ENCODE measurements at places on chromosomes 12 and 14.
A peak's percentile ranks its signal among the peaks of the same experiment; 100 is the strongest.

DNA sequence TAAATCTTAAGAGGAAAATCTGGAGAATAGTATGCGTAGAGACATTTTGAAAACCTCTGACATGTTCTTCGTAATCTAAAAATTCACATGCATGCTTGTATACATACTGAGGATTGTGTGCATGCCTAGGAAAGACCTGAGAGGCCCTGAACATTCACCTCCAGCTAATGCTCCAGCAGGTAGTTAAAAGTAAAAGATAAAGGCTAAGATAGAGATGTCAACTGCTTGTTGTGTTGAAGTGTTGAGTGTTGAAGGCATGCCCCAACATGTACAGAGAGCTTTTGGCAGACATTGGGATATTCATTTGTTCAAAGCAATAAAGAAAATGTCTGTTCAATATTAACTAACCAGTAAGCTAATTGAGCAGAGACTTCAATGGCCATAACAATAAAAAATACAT lies 118.6 kb upstream of the SYT1 start:
- no peak for DNase-seq

- DNase-seq = peak; percentile 7
Observed at GRCh38 chr12:30461026-30461615, 234.5 kb downstream of the IPO8 start.

- DNase-seq = peak; percentile 19
Observed at GRCh38 chr12:10497602-10498001, 8.1 kb upstream of the EIF2S3B start.

- DNase-seq = no peak
Observed at GRCh38 chr12:102756530-102756929, 160.5 kb downstream of the PAH start.

GRCh38 chr12:67327466-67327865 lies 58.3 kb downstream of the CAND1 start:
- DNase-seq = no peak

- no peak for DNase-seq
Observed at GRCh38 chr14:104690861-104691455, 1.5 kb downstream of the INF2 start.

DNA sequence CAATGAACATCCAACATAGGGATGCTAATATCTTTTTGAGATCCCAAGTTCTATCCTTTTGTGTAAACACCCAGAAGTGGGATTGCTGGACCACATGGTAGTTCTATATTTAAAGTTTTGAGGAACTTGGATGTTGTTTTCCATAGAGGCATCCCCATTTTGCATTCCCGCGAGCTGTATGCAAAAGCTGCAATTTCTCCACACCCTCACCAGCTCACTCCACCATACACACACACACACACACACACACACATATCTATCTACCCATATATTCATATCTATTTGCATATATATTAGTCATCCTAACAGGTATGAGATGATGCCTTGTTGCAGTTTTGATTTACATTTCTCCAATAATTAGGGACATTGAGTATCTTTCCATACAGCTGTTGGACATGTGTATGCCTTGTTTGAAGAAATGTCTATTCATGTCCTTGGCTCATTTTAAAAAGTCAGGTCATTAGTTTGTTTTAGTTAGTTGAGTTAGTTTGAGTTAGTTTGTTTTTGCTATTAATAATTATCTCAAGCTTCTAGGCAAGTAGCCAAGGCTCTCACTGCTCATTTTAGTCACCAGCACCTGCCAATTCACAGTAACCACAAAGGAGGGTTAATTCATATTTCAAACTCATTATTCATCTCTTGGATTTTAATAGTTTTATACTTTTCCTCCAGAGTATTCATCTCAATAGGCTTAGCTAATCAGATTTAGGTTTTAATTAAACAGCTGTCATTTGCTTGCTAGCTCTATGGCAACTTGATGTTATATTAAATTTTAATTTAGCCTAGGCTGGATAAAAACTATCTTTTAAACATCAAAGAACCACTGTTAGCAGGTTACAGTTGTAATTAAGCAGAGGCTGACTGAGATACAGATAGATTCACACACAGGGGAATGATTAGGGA lies 1435.9 kb upstream of the TMEM132C start:
- DNase-seq = no peak

DNA sequence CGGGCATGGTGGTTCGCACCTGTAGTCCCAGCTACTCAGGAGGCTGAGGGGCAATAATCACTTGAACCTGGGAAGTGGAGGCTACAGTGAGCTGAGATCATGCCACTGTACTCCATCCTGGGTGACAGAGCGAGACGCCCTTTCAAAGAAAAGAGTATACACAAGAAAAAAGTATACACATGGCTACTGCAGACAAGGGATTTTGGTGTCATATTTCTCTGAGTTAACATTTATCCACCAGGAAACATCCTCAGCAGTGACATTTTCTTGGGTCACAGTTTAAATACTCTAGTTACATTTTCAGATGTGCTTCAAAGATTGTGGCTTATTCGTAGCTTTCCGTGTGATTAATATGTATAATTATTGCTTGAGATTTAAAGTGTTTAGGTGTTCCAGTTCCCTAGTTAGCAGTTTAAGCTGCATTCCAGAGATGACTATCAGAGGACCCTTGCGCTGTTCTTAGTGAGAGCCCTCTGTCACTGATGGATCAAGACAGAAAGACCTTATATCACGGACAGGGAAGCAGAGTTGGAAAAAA lies 4.7 kb upstream of the PPP2R5E start:
- DNase-seq = no peak

GRCh38 chr14:77157740-77158139 lies 16.1 kb upstream of the ZDHHC22 start:
- DNase-seq = no peak

GRCh38 chr14:92559486-92559885 lies 45.9 kb downstream of the RIN3 start:
- DNase-seq = no peak

DNA sequence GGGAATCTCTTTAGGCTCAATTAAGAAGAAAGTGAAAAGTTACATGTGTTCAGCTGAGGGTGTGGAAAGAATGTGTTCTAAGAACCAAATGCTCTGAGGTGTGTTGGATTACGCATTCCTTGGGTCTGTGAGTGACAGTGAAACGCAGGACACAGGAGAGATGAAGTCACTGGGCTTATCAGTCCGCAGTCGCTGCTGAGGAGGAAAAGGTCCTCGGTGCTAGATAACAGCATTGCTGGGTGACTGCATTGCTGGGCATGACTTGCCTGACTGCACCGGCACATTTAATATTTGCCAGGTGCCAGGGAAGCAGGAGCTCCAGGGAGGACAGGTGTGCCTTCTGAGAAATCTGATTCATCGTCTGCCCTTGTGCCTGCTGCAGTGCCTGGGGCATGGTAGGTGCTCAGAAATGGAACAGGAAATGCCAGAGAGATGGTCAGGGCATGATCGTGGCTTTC lies 64.4 kb upstream of the FZD10 start:
- DNase-seq = no peak

GRCh38 chr14:63283884-63284248 lies 34.9 kb downstream of the GPHB5 start:
- no peak for DNase-seq

- no peak for DNase-seq
Observed at GRCh38 chr12:67290378-67290777, 21.2 kb downstream of the CAND1 start.

DNA sequence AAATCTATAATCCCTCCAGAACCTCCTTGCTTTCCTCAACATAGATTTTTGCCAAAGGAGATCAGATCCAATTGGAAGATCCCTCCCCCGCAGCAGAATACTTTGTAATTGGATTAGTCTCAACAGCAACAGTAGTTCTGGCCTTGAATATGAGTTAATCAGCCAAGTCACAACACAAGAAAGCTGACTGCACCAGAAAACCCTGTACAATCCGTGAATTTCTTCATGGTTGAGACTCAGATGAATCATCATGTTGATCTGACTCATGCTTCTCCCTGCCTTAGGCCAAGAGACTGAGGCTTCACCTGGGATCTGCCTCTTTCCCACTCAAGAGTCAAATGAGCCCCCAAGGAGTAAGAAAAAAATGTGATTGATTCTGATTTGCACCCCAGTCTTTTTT lies 3.0 kb upstream of the METTL17 start:
- DNase-seq = peak; percentile 94

- DNase-seq = peak; percentile 59
Observed at GRCh38 chr14:75566321-75566720, 12.1 kb upstream of the FLVCR2 start.

DNA sequence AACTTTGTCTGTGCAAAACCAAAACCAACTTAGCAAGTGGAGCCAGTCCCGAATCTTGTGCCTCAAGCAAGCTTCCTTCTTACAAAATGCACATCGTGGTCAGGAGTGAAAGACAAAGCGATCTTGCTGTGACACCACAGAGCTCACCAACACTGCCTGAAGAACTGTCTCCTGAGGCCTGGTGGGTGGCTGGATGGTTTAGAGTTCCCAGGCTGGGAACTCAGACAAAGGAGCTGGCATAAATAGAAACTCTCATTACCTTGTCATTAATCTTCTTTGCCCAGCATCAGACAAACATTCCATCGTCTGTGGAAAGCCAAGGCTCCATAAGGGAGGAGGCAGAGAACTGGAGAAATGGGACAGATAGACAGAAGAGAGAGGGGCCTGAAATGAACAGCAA lies 144.8 kb downstream of the KCNA5 start:
- DNase-seq = no peak

DNA sequence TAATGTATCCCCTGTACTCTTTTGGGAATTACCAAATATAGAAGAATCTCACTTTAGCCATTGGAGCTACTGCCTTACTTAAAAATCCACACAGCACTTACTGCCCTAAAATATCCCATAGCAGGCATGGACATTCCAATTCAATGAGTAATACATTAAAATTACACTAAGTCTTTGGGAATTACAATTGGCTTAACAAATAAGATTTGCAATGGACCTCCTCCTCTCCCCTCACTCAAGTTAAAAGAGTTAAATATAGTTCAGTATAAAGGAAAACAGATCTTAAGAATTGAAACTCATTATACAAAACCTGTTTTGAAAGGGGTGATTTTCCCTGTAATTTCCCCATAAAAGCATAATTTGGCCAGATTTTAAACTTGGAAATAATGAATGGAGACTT lies 477.1 kb downstream of the SLC16A7 start:
- DNase-seq = peak; percentile 64

DNA sequence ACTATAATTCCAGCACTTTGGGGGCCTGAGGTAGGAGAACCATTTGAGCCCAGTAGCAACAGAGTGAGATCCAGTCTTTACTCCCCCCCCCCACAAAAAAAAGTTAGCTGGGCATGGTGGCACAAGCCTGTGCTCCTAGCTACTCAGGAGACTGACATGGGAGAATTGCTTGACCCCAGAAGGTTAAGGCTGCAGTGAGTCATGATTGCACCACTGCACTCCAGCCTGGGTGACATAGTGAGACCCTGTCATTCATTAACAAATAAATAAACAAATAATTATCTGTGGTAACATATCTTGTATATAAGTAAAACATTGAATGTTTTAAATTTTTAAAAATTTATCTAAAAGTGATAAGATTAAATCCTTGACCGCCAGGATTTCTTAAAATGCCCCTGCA lies 4.8 kb downstream of the ENTPD5 start:
- peak; percentile 6 for DNase-seq

GRCh38 chr12:104463368-104463767 lies 6.6 kb downstream of the CHST11 start:
- DNase-seq = no peak

- DNase-seq = no peak
Observed at GRCh38 chr12:79673354-79673753, 17.4 kb downstream of the PAWR start.

DNA sequence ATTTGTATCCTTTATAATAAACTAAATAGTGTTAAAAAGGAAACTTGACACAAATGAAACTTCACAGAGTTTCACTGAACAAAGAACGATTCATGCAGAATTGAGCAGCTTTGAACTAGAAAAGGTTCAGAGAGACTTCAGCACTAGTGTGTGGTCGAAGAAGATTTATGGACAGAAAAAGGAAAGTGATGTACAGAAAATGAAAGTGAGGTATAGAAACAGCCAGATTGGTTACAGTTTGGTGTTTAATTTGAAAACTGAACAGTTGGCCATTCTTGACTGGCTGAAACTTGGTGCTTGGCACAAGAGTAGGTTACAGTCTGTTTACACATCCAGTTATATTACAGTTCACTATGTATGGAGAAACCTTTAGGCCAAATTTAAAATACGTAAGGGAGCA lies 207.1 kb downstream of the GALC start:
- DNase-seq = no peak

- peak; percentile 10 for DNase-seq
Observed at GRCh38 chr12:127656266-127656665, 610.7 kb upstream of the TMEM132C start.

- no peak for DNase-seq
Observed at GRCh38 chr12:29086325-29087271, 62.5 kb upstream of the FAR2 start.

GRCh38 chr14:100577321-100577985 lies 9.8 kb downstream of the BEGAIN start:
- DNase-seq = no peak

GRCh38 chr14:96416292-96416691 lies 24.4 kb downstream of the AK7 start:
- no peak for DNase-seq

DNA sequence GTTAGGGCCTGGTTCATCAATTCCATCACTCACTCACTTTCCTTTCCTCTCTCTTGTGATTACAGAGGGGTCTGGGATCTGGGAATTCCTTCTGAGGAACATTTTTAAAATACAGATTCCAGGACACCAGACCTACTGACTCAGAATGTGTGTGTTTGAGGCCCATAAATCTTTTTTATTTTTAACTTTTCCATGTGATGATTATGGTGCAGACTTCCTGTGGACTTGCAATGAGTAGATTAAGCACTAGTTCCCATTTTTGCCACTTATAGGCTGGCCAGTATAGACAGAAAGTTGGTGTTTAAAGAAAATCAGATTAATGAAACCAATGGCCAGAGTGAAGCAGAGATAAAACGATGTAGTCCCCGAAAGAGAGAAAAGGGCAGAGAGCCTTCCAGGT lies 28.1 kb downstream of the SLC41A2 start:
- DNase-seq = peak; percentile 24

- DNase-seq = no peak
Observed at GRCh38 chr14:56817396-56817921, 7.2 kb upstream of the OTX2 start.

DNA sequence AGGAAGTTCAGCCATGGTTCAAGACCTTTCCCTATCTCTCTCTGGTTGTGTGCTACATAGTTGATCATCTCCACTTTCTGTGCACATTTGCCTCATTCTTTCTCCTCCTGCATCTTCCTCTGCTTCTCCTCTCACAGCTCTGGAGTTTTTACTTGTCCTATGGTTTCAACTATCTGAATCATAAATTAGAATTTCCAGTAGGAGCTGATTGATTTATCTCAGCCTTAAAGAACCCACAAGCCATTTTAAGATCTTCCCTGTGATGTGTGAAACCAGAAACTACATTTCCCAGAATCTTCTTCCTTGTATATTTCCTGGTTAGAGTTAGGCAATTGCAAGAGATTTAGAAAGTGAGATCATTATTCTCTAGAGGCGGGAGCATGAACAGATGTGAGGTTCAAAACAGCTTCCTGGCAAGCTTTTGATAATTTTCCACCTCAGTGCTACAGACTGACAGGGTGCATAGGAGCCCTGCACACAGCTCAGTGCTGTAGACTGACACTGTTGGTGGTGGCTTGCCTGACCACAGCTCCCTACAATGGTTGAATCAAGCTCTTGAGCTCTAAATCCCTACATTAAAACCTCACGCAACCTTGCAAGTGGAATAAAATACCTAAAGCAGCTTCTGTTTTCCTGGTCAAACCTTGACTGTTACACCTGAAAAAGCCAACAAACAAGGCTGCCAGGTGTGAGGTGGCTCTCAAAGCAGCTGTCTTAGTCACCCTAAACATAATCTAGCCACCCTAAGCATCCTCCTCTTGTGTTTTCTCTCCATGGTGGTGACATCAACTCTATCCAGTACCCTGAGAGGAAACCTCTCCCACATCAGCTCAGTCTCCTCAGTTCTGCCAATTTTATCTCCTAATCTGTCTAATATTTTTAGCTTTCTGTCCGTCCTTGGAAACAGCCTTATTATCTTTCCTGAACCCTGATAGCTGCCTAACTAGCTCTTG lies 21.5 kb upstream of the IFNG start:
- peak; percentile 27 for DNase-seq
